Stimulated activated CD8-positive, alpha-beta memory T cell treated with anti-CD3 and anti-CD28 coated beads, Interleukin-4, amount 100 ng/mL, for 1 hour (primary cell): ENCODE measurements at places on chromosomes 4 and X.

DNA sequence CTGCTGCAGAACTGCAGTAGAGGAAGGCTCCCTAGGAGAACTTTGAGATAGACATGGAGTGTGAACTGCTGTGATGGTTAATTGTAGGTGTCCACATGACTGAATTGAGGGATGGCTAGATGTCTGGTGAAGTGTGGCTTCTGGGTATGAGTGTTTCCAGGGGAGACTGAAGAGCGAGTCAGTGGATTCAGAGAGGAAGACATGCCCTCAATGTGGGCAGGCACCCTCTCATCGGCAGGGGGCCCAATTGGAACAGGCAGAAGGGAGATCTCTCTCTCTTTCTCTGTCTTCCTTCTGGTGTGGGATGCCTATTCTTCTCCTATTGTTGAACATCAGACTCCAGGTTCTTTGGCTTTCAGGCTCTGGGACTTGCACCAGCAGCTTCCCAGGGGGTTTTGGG lies 304.7 kb upstream of the GATB start:
- no peak for DNase-seq

GRCh38 chr4:76659103-76659490 lies 224.1 kb downstream of the SHROOM3 start:
- no peak for DNase-seq

DNA sequence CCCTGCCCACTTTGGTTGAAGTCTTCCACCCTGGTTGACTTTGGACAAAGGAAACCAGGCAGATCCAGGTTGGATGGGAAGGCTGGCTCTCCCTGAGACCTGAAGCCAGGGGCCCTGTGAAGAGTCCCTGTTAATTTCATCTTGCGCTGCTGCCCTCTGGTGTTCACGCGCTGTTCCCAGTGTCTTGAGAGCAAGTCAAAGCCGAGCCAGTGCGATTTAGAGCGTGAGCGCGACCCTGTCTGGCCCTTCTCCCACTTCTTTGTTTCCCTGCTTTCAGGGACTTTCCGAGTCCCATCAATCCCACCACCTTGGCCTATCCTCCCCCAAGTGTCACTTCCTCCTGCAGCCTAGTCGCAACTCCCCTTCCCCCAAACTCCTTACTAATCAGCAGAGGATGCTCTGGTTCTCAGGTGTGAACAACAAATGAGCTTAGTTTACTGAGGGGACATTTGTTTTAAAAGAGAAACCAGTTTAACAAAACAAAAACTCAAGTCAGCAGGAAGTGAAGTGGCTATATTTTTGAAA lies 25.8 kb upstream of the CHRNA9 start:
- DNase-seq = peak; percentile 78

DNA sequence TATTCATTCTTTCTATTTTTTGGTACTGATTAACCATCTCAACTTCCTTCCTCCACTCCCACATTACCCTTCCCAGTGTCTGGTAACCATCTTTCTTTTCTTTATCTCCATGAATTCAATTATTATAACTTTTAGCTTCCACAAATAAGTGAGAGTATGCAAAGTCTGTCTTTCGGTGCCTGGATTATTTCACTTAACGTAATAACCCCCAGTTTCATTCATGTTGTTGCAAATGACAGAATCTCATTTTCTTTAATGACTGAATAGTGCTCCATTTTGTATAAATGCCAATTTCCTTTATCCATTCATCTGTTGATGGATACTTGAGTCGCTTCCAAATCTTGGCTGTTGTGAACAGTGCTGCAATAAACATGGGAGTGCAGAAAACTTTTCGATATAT lies 940.4 kb downstream of the GLUD2 start:
- no peak for DNase-seq

GRCh38 chrX:47212381-47213293 lies 5.8 kb upstream of the CDK16 start:
- DNase-seq = no peak

- DNase-seq = no peak
Observed at GRCh38 chrX:140504371-140505324, at the start of gene SOX3. SOX3 (minus strand) TSS chrX:140505069; CDS start chrX:140505060, 9 bp downstream.

DNA sequence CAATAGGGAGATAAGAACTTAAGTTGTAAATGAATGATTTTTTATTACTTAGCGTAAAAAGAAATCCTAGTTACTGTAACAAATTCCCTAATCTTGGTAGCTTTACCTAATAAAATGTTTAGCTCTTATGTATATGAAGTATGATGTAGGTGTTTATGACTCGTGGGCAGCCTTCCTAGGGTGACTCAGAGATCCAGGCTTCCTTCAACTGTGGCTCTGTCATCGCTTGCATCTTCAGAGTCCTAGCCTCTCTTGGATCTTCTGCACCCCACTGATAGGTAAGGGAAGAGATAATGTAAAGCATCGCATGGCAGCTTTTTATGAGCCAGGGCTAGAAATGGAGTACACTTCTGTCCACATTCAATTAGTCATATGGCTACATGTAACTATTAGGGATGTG lies 165.6 kb upstream of the GLRA2 start:
- no peak for DNase-seq

DNA sequence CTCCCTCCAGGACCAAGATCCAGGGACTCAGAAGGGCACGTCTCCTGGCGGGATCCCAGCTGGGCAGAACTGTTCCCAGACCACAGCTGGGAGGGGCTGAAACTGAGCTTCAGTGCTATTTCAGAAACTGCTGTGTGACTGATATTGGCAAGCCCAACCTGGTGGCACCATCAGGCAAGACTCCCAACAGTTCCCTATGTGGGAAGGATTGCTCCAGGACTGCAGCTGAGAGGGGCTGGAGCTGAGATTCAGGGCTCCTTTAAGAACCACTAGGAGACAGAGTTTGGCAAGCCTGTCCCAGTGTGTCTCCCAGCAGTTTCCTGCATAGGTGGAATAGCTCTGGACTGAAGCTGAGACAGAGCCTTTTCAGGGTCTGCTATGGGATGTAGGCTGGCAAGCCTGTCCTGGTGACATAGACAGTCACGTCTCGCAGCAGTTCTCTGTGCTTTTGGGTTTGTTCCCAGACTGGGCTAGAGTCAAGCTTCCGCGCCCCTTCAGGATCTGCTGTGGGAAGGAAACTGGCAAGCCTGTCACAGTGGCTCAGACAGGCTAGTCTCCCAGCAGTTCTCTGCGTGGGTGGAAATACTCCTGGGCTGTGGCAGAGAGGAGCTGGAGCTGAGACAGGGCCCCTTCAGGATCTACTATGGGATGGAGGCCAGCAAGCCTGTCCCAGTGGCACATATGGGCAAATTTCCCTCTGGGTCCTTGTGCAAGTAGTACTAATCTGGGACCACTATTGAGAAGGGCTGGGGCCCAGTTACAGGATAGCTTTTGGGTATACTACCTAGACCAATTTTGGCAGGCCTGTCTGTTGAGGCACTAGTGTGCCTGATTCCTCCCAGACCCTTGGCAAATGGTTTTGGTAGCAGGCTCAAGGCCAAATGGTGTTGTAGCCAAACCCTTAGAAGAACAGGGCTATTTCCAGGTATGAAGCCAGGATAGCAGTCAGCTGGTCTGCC lies 20.2 kb upstream of the MED14 start:
- DNase-seq = no peak

GRCh38 chr4:3497523-3498389 lies 34.5 kb downstream of the LRPAP1 start:
- no peak for DNase-seq

- DNase-seq = no peak
Observed at GRCh38 chr4:185317880-185318279, 77.8 kb downstream of the LRP2BP start.

- no peak for DNase-seq
Observed at GRCh38 chr4:119498527-119498926, 130.1 kb downstream of the PDE5A start.
